ENCODE measurements at places on chromosomes 5 and 9. TPM values are rescaled to one million over a fixed set of nuclear protein-coding genes. Genes with fewer than 3 reads are reported as not detected.

The IFNA2 gene
- not detected for total RNA-seq

The PALM2AKAP2 gene
- 2.9 TPM for total RNA-seq

The SLC25A25 gene
- 20.4 TPM for total RNA-seq

The SRA1 gene
- 40.5 TPM for total RNA-seq

The PIP5KL1 gene
- total RNA-seq, result 16.4 TPM

The KCNV2 gene
- not detected for total RNA-seq

The BTNL3 gene
- total RNA-seq, result not detected

The C5orf22 gene
- 15.4 TPM for total RNA-seq

The GADD45G gene
- 1.4 TPM for total RNA-seq

Measured in cardiac atrium fibroblast (primary cell).